Kidney tubule cell (primary cell): ENCODE measurements at places on chromosomes 11 and 22.

GRCh38 chr11:134461621-134462020, 49.6 kb upstream of the B3GAT1 start:
- DNase-seq = no peak

DNA sequence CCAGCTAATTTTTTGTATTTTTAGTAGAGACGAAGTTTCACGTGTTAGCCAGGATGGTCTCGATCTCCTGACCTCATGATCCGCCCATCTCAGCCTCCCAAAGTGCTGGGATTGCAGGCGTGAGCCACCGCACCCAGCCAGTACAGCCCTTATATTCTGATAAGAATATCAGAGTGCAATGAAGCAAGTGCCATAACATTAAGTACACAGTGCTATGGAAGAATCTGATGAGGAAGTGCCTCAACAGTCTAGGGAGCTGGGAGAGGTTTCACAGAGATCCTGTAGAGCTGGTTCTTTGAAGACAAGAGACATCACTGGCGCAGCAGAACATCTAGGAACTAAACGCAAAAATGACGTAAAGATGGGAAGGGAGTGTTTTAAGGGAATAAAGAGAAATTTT, 2.1 kb downstream of the RTCB start:
- DNase-seq = no peak

GRCh38 chr11:2164861-2165555, 4.0 kb upstream of the INS start:
- no peak for DNase-seq

- DNase-seq = no peak
Measured at GRCh38 chr22:41132550-41132949, 40.2 kb downstream of the EP300 start.

DNA sequence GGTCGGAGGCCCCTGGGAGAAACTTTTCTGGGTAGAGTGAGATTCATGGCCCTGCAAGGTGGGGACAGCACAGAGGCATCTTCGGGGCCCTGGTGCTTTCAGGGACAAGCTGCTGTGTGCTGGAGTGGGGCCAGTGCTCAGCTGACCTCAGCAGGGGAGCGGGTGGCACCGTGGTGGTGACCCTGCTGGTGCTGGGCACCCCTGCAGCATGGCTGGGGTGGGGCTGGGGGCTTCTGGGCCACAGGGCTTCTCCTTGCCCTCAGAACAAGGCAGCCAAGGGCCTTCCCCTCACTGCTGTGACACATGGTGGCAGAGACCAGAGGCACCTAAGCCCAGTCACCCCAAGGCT, 24.9 kb upstream of the GNB1L start:
- no peak for DNase-seq

- DNase-seq = peak; percentile 70
Measured at GRCh38 chr11:32081129-32081641, 9.7 kb upstream of the RCN1 start.

- no peak for DNase-seq
Measured at GRCh38 chr22:46587061-46587460, 33.1 kb upstream of the GRAMD4 start.

DNA sequence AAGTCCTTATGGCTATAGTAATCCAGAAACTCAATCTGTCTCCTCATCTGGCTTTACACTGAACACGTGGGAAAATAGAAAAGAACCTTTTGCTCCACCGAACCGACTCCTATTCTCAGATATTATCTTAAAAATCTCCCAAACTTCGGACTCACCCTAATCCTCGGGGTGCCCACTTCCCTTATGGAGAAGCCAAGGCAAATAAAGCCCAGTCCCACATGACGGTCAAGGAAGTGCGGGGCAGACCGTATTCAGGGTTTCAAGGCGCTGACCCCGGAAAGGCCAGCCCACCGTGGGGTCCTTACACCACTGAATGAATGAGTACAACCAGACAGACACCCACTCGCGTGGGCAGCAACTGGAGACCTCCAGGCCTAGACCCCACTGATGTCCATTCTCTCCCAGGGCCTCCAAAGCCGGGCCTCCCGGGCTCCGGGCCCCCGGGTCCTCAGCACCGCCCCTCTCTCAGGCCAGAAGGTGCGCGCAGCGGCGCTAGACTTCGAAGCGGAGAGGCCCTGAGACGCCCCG, 489 bp downstream of the NUP98 start:
- no peak for DNase-seq

DNA sequence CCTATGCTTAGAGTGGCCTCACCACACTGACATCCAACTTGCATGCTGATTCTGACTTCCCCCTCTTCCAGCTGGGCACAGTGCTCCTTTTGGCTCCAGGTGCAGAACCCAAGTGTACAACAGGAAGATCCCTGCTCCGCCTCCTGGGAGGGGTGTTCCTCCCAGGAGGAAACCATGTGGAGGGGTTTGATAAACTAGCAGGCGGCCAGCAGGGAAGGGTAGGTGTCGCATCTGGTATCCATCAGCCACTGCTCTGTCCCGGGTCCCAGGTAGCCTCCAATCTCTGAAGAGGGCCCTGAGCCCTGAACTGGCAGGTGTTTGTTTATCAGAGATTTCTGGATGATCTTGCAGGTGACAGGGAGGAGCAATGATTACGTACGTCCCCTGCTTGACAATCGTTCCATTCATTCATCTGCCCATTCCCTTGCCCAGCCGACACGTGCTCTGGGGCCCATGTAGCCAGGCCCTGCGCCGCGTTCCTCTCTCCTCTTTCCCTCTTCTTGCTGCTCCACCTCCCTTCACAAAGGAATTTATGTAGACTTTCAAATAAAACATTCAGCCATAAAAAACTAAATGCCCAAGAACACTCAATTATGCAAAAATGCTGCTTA, 41.2 kb upstream of the MICAL2 start:
- DNase-seq = no peak

GRCh38 chr11:67389477-67389876, 2.3 kb upstream of the RAD9A start:
- peak; percentile 56 for DNase-seq

GRCh38 chr11:111561791-111562325, 21.3 kb downstream of the LAYN start:
- peak; percentile 91 for DNase-seq

GRCh38 chr11:105763594-105763993, 153.7 kb downstream of the GRIA4 start:
- DNase-seq = no peak

DNA sequence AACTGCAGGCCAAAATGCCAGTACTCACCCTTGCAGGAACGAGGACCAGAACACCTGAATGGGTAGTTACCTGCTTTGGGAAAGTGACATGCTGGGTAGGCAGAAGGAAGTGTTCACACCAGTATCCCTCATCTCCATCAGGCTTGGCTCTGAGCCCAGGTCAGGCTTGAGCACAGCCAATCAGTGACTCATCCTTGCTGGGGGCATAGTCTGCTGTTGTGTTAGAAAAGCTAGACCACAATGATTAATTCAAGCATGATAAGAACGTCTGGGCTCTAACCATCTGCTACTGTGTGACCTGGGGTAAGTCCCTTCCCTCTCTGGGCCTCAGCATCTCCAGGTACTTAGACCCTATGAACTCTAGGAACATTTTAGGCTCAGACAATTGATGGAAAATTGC, 450.4 kb downstream of the MIAT start:
- peak; percentile 99 for DNase-seq

DNA sequence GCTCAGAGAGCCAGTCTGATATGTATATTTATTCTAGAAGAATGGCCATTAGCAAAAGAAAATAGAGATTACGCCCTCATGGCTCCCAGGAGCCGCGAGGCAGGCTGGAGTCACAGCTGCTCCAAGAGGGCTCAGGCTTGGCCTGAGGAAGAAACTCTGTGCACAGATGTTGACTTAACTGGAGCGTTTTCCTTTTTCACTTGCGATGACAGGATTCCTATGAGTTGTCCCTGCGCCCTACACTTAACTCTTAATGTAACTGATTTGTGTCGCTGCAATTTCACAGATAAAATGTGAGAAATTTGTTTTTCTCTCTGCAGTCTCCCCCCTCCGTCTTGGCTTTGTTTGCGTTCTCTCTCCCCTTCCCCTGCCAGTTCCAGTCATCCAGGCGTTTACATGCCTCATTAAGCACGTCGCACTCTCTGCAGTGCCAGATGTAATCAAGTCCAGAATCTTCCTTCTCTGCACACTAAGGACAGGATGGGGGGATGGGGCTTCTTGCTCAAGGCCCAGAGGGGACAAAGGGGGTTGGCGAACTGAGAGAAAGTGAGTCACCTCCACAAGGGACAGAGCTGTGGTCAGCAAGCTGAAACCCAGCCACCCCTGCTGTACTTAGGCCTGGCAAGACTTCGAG, 1060.1 kb downstream of the NTM start:
- DNase-seq = peak; percentile 38

DNA sequence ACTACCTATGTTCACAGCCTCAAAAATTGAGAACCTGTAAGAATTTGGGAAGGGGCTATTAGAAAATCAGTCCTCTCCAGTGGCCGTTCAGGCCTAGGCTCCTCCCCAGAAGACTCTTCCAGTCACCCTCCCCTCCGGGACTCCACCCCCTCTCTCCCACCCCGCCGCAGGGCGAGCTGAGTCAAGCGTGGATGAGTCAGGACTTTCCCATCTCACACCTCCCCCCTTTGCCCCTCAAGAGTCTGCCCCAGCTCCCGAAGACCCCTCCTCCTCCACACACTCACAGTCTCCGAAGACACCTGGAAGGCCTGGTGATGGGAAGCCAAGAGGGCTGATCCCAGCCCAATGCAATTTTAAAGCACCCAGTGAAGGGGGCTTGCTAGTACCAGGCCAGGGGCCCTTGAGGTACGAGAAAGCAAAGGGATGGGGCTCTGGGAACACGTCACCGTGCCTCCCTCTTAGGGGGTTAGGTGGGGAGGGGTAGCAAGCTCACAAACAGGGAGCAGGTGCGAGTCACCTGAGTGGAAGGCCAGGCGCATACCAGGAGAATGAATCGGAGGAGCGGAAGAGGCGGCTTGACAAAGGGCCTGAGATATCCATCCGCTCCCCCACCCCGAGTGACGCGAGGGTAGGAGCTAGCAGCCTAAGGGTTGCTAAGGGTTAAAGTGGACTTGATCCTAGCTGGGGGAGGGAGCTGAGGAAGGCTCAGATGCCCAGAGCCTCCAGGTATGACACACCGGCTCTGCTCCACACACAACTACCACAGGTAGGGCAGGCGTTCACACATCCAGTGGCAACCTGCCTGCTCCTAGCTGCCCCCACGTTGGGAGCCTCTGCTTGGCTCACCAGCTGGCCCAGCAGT, 13.6 kb downstream of the BCL9L start:
- peak; percentile 99 for DNase-seq

DNA sequence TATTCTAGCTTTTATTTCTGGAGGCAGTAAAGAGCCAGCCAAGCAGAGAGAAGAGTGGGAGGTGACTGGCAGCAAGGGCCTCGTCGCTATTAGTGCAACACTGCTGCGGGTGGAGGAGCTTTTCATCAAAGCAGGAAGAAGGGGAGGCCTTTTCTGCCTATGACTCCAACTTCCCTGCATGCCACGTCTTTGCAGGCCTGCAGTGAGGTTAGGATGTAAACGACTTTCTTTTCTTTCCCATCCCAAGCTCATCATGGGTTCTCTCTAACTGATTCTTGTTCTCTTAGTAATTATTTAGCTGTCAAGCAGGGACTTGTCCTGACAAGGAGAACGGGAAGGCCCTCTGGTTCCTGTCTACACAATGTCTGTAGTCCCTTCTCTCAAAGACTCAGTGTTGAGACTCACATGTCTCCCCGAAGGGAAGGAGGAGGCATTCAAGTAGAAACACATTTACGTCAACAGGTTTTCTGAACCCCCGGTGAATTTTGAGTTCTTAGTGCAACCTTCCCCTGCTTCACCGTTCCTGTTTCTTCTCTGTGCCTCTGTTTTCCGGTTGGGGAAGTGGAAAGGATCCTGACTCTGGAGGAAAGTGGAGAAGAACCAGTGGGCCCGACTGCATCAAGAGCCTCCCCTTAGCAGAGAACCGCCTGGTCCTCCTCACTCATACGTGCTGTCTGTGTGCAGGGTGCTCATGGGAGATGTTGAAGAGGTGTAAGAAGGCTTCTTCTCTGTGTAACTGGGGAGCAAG, 56.9 kb downstream of the PACS1 start:
- DNase-seq = peak; percentile 77

DNA sequence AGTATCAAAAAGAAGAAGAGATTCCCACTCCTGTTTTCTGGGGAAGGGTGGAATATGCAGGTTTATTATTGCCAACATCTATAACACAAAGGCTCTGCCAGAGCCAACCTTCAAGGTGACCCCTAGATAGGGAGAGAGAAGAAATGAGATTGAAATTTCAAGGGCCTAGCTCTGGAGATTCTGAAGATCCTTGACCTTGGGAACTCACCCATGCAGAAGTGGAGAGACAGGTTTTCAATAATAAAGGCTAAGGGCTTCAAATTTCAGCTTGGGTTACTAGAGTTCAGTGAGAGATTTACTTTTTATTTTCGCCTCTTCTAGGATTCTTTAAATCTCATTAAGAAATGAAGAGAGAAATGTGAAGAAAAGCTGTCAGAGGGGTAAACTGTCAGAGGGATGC, 98.4 kb downstream of the CD44 start:
- DNase-seq = no peak

GRCh38 chr11:16216831-16217230, 139.5 kb downstream of the SOX6 start:
- no peak for DNase-seq

DNA sequence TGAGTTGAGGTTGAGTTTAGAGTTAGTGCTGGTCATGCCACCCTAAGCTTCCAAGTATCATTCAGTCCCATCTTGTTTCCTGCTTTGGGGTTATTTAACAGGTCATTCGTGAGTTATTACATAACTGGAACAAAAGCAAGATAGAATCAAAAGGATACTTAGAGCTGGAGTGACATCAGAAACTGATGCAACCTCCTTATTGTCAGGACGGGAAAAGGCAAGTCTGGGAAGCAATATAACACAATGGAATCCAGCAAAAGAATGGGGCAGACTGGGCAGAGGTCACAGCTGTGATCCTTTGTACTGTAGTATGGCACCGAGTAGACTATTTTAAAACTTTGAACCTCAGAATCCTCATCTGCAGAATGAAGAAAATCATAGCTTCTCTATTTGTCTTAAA, 4.4 kb upstream of the PRSS23 start:
- DNase-seq = no peak

DNA sequence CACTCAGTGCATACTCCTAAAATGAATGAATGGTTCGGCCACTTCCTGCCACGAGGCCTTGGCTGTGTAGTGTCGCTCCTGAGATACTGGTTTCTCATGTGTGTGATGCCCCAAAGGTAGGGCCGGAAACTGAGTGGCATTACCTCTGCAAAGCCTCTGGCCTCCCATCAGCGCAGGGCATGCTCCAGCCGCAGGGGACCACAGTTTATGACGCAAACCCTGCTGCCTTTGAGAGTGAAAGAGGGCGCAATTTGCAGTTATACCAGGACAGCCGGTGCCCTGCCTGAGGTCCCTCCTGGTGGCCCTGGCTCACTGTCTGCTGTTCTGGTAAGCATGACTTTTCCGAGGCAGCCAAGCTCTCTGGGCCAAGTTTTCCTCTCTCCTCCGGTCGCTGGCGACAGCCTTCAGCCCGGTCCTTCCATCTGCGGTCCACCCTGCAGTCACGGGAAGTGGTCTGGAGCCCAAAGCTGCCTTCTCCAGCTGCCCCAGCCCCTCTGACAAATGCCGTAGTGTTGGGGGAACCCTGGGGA, 2.4 kb upstream of the FGF3 start:
- no peak for DNase-seq

GRCh38 chr11:95419915-95420314, 188.9 kb upstream of the SESN3 start:
- DNase-seq = peak; percentile 80

- no peak for DNase-seq
Measured at GRCh38 chr11:73997120-73997770, 11.6 kb downstream of the UCP3 start.
